Stimulated activated CD4-positive, alpha-beta T cell treated with anti-CD3 and anti-CD28 coated beads, Interleukin-15, amount 100 ng/mL, for 1 hour (primary cell): ENCODE measurements at places on chromosomes 4 and X.

- DNase-seq = no peak
These were observed 379.8 kb downstream of the ZNF674 start for GRCh38 chrX:46165411-46165810.

DNA sequence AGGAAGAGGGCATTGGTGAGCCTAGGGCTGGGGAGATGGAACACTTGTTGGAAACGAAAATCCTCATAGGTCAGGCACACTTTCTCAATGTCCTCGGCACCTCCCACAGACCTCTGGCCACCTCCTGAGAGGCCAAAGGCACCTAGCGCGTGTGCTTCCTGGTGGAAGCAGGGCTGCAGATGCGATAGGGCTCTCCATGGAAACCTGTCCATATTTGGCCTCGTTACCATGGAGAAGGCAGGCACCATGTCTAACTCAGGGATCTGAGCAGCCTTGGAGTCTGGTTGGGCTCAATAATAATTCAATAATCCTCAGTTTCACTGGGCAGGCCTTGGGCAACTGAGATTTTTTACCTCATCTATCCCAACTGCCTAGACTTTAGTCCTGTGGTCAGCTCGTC is 58.3 kb downstream of the RAI2 start:
- DNase-seq = no peak

DNA sequence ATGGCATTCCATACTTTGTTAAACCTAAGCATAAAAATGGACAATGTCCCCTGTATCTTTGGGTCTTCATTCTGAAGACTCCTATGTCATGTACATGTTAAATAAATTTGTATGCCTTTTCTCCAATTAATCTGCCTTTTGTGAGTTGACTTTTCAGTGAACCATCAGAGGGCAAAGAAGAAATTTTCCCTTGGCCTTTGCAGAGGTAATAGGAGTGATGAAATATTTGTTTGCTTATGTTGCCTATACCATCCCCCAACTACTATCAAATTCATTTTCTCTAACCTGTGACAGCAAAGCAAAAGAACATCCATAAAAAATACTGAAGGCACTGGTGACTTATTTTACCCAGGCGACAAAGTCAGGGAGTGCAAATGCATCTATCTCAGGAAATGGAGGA is 18.2 kb downstream of the NAAA start:
- no peak for DNase-seq

GRCh38 chr4:94961420-94961819 is 203.7 kb downstream of the BMPR1B start:
- no peak for DNase-seq

- no peak for DNase-seq
These were observed 140.6 kb downstream of the ARSF start for GRCh38 chrX:3181846-3182245.

DNA sequence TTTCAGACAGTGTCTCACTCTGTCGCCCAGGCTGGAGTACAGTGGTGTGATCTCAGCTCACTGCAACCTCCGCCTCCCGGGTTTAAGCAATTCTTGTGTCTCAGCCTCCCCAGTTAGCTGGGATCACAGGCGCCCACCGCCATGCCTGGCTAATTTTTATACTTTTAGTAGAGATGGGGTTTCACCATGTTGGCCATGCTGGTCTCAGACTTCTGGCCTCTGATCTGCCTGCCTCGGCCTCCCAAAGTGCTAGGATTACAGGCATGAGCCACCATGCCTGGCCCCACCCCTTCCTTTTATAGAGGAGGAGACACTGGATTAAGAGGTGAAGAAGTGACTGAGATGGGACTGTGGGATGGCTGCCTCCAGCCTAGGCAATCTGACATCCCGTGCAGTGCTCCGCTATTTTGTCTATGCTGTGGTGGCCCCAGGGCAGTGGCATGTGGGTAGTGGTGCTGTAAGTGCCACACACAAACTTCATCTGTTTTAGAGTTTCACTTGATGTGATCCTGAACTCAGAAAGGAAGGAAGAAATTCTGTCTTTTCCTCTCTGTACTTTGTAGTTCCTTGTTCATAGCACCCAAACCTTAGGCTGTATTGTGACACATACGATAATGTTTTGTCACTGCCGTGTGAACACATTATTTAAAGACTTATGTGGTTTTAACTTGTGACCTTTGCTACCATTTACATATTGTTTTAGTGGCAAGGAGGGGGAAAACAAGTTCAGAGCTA is 48.9 kb downstream of the FNIP2 start:
- DNase-seq = no peak

- DNase-seq = no peak
These were observed 7.7 kb downstream of the GPR173 start for GRCh38 chrX:53056292-53056691.

DNA sequence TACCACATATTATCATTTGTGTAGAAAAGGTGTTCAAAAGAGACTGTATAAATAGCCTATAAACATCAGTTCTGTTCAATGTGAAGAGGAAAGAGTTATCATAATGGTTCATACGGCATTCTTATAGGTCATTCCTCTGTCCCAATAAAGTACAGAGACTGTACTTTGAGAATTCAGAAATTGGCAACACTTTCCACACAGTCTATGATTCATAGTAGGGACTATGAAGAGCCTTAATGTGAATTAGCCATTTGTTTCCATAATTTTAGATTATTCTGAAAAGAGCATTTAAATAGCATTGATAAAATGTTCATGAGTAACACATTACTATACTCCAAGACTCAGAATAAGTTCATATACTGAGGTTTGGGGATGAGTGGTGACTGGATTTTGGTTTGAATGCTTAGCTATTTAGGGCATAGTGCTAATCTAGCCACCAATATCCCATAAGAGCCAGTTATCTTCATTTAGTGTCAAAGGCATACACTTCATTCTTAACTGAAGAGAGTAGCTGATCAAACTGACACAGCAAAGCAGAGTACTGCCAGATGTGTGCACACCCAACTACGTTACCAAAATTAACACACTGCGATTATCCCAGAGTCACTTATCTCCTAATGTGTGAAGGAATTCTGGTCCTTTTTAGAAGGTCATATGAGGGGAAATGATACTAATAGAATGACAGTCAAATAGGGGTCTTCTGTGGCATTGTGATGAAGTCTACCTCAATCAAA is 10.2 kb downstream of the ANK2 start:
- DNase-seq = no peak

DNA sequence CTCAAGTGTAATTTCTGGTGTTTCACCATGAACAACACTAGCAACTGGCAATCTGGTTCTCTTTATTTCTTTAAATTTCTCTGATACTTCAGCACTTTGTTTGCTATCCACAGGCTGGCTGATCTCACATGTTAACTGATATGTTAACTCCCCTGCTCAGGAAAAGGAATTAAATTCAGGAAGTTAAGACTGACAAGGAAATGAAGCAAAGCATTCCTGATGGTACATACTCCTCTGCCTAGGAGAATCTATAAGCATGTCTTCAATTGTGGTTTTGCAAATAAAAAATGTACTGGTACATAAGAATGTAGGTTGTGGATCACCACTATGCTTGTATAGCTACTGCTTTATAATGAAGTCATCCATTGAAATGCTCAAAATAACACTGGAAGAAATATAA is 1119.2 kb upstream of the INTU start:
- no peak for DNase-seq
